ENCODE measurements at places on chromosomes 2 and 18. TPM values are rescaled to one million over a fixed set of nuclear protein-coding genes. Genes with fewer than 3 reads are reported as not detected.

ADNP2 gene
- 9.9 TPM for total RNA-seq

GKN1 gene
- total RNA-seq, result 0.45 TPM

IL1B gene
- 0.33 TPM for total RNA-seq

DARS1 gene
- 52.3 TPM for total RNA-seq

ABHD1 gene
- 1.2 TPM for total RNA-seq

CYP26B1 gene
- 16.2 TPM for total RNA-seq

CDCA7 gene
- 43.9 TPM for total RNA-seq

XPO1 gene
- total RNA-seq, result 140 TPM

FBXO48 gene
- total RNA-seq, result 0.45 TPM

KHK gene
- total RNA-seq, result 7.5 TPM

PAX8 gene
- 1.5 TPM for total RNA-seq

WDR33 gene
- total RNA-seq, result 20.0 TPM

EPB41L5 gene
- total RNA-seq, result 5.6 TPM

ANKRD29 gene
- 16.7 TPM for total RNA-seq

IL36A gene
- total RNA-seq, result not detected

MFF gene
- 97.8 TPM for total RNA-seq

RAMP1 gene
- not detected for total RNA-seq

IL1RN gene
- 0.94 TPM for total RNA-seq

TDRD15 gene
- not detected for total RNA-seq

MIB1 gene
- 7.3 TPM for total RNA-seq

TSPYL6 gene
- total RNA-seq, result not detected

HNMT gene
- total RNA-seq, result 1.4 TPM

TTC39C gene
- 13.6 TPM for total RNA-seq

GREB1L gene
- total RNA-seq, result 1.6 TPM

EIF2AK2 gene
- 19.6 TPM for total RNA-seq

ICOS gene
- not detected for total RNA-seq

KRTCAP3 gene
- 0.90 TPM for total RNA-seq

SERPINB2 gene
- not detected for total RNA-seq

PROC gene
- 2.9 TPM for total RNA-seq

C18orf54 gene
- 4.0 TPM for total RNA-seq

MOGAT1 gene
- not detected for total RNA-seq

DSEL gene
- 0.37 TPM for total RNA-seq

PJVK gene
- 0.99 TPM for total RNA-seq

CYB5A gene
- total RNA-seq, result 171 TPM

ESCO1 gene
- total RNA-seq, result 8.5 TPM

CABYR gene
- total RNA-seq, result 22.8 TPM

PLGLB1 gene
- total RNA-seq, result not detected

FKBP7 gene
- total RNA-seq, result 8.9 TPM

FEV gene
- not detected for total RNA-seq

COL4A4 gene
- total RNA-seq, result 3.1 TPM

MFSD2B gene
- 0.20 TPM for total RNA-seq

SERPINB12 gene
- total RNA-seq, result not detected

CHST9 gene
- total RNA-seq, result not detected

UGT1A7 gene
- total RNA-seq, result 6.2 TPM

IL36B gene
- total RNA-seq, result 0.37 TPM

RFTN2 gene
- total RNA-seq, result not detected
